ENCODE measurements at places on chromosomes 16 and 17.

GRCh38 chr17:41631025-41631897, 6.9 kb upstream of the KRT17 start:
- DNase-seq = no peak

DNA sequence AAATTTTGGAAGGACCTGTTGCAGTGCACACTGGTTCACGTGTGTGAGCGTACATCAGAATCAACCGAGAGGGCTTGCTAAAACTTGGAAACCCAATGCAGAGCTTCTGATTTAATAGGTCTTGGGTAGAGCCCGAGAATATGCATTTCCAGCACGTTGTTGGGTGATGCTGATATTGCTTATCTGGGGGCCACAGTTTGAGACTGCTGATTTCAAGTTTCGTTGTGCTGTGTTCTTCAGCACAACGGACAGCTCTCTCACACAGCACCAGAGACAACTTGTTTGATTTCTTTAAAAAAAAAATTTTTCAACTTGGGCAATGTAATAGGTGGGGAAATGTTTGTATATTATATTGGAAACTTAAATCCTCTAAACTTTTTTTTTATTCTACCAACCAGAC, 9.4 kb downstream of the OR4D2 start:
- DNase-seq = no peak

- no peak for DNase-seq
These were observed 57.2 kb upstream of the MED9 start for GRCh38 chr17:17419631-17420030.

DNA sequence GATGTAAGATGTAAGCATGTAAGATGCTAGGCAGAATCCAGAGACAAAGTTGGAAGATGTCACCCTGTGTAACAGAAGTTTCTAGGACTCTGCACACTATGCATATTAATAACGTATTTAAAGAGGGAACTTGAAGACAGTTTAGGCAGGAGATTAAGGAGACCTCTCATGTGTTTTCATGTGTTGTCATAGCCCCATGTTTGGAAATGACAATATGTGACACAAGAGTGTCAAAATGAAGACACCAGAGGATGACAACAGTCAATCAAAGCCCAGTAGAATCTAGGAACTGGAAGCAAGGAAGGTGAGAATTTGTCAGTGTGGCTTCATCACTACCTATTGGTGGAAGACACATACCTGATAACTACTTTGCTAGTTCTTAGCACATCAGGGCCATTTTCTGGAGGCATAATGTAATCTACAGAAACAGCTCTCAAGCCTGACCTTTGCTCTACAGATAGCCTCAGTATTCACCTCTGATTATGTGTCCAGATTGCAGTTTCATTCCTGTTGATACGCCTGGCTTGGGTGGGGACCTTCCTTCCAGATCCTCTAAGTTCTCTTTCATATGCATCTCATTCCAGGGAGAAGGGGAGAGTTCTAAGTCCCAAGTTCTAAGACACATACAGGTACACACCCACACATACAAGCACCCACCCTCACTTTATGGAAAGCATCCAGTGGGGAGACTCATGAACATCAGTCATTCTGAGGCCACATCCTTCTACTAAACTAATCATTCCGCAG, 26.3 kb downstream of the PMP22 start:
- no peak for DNase-seq

DNA sequence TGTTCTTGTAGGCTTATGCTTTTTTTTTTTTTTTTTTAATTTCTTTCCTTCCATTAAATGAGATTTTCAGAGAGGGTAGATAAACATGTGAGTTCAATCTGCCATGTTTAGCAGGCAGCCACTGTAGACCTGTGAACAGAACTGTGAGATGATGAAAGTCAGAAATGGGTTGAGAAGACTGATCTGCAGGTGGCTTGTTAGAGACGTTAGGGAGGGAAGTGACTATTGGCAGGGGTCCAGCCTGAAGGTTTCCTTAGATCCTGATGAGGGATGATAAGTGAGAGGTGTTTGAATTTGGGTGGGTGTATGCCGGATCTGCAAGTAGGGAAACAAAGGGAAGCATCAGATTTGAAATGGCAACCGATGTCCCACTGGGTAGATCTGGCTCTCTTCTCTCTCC, 157.8 kb downstream of the HS3ST3B1 start:
- DNase-seq = no peak

- no peak for DNase-seq
These were observed 10.8 kb downstream of the MAP2K3 start for GRCh38 chr17:21295036-21295952.

GRCh38 chr16:30470170-30470512, 2.4 kb upstream of the ITGAL start:
- no peak for DNase-seq

DNA sequence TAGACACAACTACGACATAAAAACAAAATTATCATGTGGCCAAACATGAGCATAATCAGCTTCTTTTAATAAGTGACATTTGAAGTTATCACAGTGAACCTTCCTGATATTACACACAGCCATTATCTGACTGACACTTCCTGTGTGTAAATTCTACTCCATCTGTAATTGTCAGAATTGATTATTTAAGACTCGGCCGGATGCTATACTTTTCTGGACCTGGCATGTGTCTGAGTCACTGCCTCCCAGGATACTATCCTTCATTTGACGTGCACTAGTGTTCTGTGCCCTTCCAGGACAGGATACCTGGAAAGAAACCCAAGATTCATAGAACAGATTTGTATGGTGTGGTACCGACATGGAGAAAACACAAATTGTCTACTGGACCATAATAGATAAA, 242.0 kb downstream of the HS3ST3A1 start:
- no peak for DNase-seq

DNA sequence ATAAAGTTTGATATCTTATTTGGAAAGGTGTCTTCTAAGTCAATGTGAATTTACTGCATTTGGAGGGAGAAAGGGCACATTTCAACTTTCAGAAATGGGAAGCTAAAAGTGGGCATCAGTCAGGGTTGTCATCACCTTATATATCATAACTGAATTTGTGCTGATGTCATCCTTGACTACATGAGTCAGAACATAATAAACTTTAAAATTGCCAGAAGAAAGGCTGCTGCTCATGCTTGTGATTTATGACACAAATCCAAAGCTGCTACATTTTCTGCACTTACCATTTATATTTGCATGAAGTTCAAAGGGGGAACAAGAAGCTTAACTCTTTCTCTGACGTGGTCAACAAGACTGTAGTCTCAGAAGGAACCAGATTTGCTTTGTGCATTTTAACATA, 196.6 kb downstream of the UTP18 start:
- no peak for DNase-seq

DNA sequence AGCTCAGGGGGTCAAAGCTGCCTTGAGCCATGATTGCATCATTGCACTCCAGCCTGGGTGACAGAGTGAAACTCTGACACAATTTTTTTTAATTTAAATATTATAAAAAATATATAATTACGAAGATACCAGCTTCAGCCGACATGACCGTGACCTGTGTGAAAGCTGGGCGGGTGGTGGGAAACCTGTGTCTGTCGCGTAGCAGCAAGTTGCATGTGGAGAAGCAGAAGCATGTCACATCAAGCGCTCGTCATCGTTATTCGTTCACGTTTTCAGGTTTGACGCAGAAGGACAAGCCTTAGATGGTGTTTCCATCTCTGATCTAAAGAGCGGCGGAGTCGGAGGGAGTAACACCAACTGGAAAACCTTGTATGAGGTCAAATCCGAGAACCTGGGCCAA, 53.7 kb downstream of the RPA1 start:
- DNase-seq = no peak

DNA sequence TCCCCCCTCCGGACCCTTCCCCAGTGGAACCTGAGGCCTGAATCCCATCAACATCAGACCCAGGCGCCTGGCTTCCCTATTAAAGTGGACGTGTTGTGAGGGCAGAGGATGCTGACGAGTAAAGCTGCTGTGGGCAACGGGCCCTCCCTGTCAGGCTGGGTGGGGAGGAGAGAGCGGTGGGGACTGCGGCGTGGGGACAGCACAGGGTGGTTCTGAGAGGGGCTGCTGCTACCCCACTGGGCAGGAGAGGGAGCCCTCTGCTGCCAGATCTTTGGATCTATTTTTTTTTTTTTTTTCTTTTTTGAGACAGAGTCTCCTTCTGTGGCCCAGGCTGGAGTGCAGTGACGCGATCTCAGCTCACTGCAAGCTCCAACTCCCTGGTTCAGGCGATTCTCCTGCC, 5.9 kb downstream of the CA5A start:
- DNase-seq = no peak

GRCh38 chr17:67578142-67578457, 139.6 kb upstream of the NOL11 start:
- DNase-seq = no peak

DNA sequence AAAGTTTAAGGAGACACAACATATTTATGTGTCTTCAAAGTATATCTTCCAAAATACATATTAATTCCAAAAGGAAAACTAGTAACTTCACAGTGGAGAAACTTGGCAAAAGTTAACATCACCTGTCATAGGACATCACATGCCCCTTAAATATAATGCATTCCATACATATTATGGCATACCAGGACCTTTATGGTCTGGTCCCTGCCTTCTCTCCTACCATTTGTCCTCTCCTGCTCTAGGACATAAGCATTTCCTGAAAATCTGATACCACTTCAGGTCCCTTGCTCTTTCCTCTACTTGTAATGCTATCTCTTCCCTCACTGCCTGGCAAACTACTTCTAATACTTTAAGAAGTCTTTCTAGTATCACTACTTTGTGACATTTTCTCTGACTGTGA, 168.1 kb upstream of the RBL2 start:
- no peak for DNase-seq

DNA sequence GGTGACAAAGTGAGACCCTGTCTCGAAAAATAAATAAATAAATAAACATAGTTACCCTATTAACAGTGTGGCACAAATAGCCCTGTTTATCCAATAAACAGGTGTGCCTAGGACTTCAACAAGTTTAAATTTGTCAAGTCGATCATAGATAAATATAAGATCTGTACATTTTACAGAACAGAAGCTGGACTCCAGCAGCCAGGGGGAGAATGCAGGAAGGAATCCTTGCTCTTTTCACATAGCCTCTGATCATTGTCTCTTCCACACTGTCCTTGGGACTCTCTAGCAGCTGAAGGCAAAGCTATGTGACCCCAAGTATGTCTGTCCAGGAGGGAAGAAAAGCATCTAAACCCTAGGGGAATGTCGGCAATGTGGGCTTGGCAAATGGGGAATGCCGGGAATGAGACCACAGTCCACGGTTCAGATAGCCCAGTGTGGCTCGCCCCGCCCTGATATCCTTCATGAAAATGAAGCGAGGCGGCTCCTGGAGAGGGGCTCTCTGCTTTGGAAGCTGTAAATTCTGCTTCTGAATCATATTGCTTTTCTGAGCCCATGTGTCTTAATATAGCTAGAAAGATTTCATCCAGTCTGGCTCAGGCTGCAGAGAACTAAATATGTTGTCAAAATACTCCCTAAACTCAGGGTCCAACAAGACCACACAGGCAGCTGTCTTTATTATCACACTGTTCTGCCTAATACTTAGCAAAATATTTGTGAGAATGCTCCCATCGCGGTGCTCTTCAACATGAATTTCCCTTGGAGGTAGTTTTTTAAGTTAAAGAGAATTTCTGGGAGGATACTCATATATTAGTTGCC, 24.9 kb upstream of the GRB2 start:
- peak; percentile 47 for DNase-seq

GRCh38 chr17:66667491-66668030, 167.4 kb upstream of the CACNG5 start:
- no peak for DNase-seq

DNA sequence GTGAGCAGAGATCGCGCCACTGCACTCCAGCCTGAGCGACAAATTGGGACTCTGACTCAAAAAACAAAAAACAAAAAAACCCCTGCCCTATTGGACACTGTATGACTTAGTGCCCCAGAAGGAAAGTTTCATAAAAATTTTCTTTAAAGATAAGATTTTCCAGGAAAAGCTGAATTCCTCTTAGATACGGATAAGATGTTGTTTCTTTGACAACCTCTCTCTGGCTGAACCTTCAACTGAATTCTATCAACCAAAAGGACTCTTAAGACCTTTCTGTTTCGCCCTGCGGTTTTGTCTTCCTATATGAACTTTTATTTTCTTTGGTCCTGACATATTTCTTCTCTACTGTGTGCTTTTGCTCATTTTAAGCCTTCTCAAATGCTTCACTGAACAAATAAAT, 35.8 kb downstream of the CPPED1 start:
- DNase-seq = no peak

GRCh38 chr17:76968707-76969597, 100.7 kb downstream of the MGAT5B start:
- DNase-seq = peak; percentile 96

DNA sequence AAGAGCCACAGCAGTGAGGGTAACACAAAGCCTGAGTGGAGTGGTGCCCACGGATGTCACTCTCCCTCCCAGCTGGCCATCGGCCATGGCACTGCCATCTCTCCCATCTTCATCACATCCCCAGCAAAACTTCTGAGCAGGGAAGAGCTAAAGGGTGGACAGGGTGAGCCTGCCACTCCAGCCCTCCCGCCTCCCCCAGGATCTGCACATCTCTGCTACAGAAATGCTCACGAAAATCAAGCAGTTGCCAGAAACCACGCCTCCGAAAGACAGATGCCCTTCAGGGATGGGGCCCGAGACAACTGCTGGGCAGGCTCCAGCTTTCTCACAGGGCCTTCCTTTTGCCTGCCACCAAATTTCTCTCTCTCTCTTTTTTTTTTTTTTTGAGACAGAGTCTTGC, 3.6 kb downstream of the GRIN2C start:
- DNase-seq = no peak

DNA sequence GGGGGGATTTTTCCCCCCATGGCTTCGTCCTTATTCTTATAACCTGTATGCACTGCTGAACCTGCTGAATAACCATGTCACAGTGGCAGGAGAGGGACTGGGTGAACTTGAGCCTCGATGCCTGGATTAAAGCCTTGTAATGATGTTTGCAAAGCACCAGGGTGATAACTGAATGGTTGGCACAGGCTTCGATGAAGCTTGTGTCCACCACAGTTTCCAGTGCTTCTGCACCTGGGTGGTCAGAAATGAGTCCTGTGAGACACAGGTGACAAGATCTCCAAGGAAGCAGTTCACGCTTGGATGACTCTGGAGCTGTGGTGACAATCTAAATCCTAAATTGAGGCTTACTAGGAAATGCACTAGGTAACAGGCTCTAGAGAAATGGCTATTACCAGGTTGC, 729.3 kb downstream of the MAF start:
- DNase-seq = no peak

- no peak for DNase-seq
These were observed 353.3 kb downstream of the C16orf95 start for GRCh38 chr16:86963600-86964575.

Data from H1 (cell line).